ENCODE measurements at places on chromosomes 11 and 22. TPM values are rescaled to one million over a fixed set of nuclear protein-coding genes. Genes with fewer than 3 reads are reported as not detected.
A peak's percentile ranks its signal among the peaks of the same experiment; 100 is the strongest.

The CD6 gene
- 0.03 TPM for polyA plus RNA-seq

The CABP7 gene
- 1.0 TPM for polyA plus RNA-seq

The ISX gene
- not detected for polyA plus RNA-seq

The MS4A2 gene
- polyA plus RNA-seq: not detected

The DCHS1 gene
- polyA plus RNA-seq: 8.2 TPM

The KCNJ1 gene
- polyA plus RNA-seq: 0.19 TPM

The MAP4K2 gene
- polyA plus RNA-seq: 20.1 TPM

The HPS5 gene
- 3.9 TPM for polyA plus RNA-seq

The MOGAT2 gene
- polyA plus RNA-seq: not detected

The SLC35F2 gene
- polyA plus RNA-seq: 15.1 TPM

The LRRC74B gene
- polyA plus RNA-seq: 0.03 TPM

The PIH1D2 gene
- 0.53 TPM for polyA plus RNA-seq

The TBC1D22A gene
- 14.0 TPM for polyA plus RNA-seq

The FGF4 gene
- polyA plus RNA-seq: 0.57 TPM

The RPS25 gene
- 1,643 TPM for polyA plus RNA-seq

The MTMR2 gene
- polyA plus RNA-seq: 16.7 TPM

The RAB3IL1 gene
- 10.8 TPM for polyA plus RNA-seq

The IFITM10 gene
- polyA plus RNA-seq: 0.14 TPM

The LRRC56 gene
- polyA plus RNA-seq: 1.6 TPM

The LRP4 gene
- polyA plus RNA-seq: 11.0 TPM

DNA sequence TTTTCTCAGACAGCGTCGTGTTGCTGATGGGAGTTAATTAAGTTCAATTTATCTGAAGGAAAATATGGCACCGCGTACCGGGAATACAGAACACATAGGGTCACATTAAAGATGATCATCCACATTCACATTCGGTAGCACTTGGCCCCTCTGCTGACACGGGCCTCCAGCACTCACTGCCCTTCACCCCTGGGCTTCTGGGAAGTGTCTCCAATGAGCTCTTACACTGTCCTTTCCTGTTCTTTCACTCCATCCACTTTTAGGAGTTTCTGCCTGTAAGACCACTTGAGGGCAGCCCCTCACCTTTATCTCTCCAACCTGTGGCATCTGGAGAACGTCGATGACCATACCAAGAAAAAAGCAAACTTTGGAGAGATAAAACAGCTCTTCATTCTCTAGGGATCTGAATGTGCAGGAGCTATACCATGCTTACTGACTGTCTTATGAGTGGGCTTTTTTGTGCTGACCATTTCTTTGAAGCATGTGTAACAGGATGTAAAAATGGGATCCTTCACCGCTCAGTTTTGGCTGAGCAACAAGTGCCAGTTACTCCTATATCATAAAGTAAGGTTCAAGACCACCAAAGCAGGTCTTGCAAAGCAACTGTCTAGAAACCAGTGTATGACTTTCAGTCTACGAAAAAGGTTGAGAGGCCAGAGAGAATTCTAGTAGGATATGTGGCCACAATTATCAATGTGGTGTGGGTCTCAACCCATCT is 1.1 kb upstream of the SERGEF start:
- DNase-seq: no peak

DNA sequence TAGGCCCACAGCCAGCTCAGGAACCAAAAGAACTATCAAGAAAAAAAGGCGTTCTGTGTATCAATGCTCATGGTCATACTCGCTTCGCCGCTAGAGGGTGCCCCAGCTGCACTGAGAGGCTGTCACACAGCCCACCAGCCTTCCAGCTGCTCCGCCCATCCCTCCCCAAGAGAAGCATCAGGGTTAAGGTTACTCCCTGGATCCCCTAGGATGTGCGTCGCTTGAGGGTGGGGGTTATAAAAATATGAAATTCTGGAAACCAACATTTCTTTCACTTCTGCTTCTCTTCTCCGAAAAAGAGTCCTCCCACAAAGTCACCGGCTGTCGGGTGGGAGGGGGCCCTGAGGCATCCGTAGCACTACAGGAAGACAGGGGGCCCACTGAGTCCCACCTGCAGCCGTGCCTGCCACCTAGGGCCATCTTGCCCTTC is 1.7 kb downstream of the CBX6 start:
- DNase-seq: peak; percentile 93

- no peak for DNase-seq
Measured at GRCh38 chr22:45031629-45032403, 22.0 kb upstream of the PHF21B start.

DNA sequence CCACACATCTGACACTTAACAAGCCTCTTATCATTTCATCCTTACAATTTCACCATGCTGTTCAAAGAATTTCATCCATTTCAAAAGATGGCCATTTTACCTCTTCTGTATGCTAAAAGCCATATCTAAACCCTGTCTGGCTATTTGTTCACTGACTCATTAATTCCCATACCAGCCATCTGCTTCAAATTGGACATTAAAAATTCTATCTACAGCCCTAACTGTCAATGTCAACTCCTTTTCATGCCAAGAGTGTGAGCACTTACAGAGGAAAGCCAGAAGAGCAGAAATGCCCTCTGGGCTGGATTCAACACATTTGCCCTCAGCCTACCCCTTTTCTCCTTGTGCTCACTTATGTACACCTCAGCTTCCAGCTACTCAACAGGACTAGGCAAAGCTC is 59.2 kb downstream of the SYTL2 start:
- DNase-seq: no peak

- DNase-seq: no peak
Measured at GRCh38 chr22:25025491-25026400, 73.2 kb downstream of the KIAA1671 start.

DNA sequence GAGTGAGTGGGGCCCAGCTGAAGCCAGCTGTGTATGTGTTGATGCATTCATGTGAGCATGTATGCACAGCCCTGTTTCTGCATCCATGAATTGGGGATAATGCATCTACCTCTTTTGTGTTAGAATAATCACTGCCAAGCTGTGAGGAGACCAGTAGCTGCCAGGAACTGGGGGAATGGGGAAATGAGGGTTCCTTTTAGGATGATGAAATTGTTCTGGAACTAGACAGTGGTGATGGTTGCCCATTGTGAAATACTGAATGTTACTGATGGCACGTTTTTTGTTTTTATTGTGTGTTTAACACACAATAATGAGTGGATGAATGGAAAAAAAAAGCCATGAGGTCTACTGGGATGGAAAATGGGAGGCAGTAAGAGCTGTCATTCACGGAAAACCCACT is 45.3 kb upstream of the WNT11 start:
- DNase-seq: no peak

GRCh38 chr11:118933486-118933885 is 7.8 kb upstream of the BCL9L start:
- DNase-seq: no peak

DNA sequence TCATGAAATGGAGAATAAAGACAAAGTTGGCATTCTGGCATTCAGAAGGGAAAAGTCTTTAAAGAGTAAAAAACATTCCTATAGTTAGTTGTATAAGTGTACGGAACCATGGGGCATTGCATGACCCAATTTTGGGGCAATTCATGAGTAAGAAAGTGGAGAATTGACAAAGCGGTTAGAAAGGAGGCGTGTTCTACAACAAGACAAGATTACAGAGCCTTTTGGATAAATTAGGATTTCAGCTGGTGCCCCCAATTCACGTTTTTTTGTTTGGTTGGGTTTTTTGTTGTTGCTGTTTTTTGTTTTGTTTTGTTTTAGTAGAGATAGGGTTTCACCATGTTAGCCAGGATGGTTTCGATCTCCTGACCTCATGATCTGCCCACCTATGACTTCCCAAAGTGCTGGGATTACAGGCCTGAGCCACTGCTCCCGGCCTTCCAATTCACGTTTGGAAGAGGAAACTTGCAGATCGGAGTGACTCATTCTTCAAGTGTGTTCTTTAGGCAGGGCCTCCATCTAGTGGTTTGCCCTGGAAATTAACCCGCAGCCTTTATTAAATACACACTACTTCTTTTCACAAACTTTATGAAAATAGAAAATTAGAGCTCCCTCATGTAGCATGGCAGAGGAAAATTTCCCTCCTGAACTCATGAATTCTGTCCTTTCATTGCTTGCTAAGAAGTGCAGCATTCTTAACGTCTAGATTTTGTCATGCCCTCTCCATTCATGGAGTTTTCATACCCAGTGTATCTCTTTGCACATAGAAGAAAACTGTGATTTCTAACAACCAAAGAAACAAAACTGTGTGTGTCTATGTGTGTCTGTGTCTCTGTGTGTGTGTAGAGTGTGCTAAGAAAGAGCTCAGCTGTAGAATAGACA is 118.1 kb downstream of the BBOX1 start:
- no peak for DNase-seq

GRCh38 chr11:47468598-47469214 is 19.8 kb upstream of the RAPSN start:
- DNase-seq: no peak

DNA sequence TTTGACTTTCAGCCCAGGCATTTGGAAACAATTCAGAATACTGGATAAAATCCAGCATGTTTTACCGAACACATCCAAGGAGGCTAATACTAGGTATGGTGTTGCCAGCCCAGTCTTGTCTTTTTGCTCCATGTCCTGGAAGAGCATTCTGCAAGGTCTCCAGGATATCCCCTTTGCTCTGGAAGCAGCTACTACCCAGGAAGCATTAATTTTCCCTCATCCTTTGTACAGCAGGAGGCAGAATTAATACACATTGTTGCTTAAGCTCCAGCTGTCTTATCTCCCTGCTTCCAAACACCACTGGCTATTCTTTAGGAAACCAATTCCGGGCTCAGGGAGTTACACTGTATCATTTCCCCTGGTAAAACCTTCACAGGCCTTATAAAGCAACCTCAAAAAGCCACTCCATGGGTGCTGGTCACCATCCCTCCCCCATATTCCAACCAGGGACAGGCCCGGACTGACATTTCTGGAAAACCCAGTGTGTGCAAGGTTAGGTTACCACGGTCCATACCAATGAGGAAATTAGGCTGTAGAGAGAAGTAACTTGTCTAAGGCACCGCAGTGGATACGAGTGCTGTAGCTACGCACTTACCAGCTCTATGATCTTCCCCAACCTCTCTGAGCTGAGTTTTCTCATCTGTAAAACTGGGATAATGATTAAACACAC is 1.5 kb upstream of the UBASH3B start:
- no peak for DNase-seq

- no peak for DNase-seq
Measured at GRCh38 chr11:9211322-9211721, 53.8 kb downstream of the DENND5A start.

DNA sequence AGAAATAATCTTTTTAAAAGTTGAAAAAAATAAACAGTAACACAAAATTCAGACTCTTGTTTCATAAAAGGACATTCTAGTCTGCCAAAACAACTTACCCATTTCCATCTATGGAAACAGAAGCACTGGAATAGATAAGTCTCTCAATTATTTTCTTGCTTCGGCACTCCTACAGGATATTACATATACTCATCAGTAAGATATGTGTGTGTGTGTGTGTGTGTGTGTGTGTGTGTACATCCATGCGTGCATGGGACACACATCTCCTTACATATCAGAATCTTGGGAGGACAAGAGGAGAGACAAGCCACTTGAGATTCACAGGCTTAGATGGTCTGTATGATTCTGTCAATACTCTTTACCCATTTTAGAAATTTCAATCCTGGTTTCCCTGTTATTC is 144.6 kb downstream of the ATG16L2 start:
- DNase-seq: no peak

- no peak for DNase-seq
Measured at GRCh38 chr11:134385774-134386565, 26.1 kb downstream of the B3GAT1 start.

- no peak for DNase-seq
Measured at GRCh38 chr22:46465793-46466192, 71.6 kb downstream of the CELSR1 start.

- DNase-seq: no peak
Measured at GRCh38 chr11:20474176-20474881, 86.8 kb downstream of the PRMT3 start.

- peak; percentile 79 for DNase-seq
Measured at GRCh38 chr22:32204856-32205722, at the start of gene RFPL2. Gene RFPL2, minus strand, starts transcription at chr22:32205073. Its CDS starts 2,622 bp downstream, at chr22:32202451.

DNA sequence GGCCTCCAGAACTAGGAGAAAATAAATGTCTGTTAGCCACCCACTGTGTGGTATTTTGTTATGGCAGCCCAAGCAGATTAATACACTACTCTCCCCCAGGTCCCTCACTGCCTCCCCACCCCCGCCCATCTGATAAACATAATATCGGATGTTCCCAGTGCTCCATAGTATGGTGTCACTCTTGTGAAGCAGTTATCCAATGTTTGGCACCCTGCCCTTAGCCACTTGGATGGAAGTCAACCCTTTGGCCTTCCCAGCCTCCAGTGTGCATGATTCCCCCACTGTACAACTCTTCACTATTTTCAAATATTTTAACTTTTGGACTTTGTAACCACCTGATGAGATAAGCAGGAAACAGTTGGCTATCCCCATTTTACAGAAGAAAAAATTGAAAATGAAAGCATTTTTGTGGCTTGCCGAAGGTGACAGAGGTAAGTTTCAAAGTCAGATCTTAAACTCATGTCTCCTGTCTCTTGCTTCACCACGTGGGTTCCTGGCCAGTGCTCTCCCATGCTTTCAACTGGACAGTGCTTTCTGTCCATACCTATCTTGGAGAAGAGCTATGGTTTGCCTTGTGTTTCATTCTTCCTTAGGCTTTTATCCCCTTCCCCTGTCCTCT is 53.2 kb downstream of the ALX4 start:
- DNase-seq: no peak

DNA sequence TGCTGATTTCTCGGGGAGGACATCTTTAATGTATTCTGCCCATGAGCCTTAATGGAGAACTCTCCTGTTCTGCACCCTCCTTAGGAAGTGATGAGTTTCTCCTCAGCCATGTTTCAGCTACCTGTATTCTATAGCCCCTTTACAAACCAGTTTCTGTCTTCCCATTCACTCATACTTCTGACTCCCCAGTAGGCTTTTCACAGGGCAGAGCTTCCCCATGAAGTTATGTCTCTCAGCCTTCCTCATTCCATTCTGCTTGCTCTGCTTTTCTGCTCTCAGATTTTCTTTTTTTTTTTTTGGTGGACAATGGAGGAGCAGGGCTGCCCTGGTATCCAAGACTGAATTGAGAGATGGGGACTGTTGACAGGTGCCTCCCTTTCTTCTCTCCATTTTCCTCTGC is 4.3 kb upstream of the OR52R1 start:
- no peak for DNase-seq

DNA sequence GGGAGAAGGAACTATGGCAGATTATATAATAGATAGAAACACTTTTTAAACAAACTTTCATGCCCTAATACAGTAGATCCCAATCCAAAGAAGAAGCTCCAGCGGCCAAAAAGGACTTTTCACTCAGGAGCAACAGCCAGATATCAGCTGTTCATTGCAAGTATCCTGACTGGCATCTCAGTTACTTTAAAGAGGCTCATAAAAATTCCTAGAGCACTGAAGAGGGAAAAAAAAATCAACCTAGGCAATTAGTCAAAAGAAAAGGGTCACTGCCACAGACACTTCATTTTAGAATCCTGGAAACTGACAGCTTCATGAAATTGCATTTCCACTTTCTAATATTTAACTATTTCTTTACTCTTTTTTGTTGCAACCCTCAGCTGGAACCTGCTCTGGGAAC is 170.6 kb upstream of the SOX6 start:
- DNase-seq: no peak

DNA sequence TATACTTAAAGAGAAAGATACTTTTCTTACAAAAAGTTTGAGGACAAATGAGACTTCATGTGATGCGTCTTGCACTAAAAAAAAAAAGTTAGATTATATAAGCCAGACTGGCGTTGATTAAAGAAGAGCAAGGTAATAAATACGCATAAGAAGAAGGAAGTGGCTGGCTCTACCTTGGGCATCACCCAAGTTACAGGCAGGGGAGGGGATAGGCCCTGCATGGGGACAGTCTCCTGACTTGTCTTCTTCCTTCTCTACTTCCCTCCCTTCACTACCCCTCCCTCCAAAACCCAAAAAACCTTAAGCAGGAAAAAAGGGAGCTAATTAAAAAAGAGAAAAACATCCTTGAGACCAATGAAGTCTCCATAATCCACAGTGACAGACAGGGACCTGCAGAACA is 22.3 kb upstream of the TMA7B start:
- no peak for DNase-seq

Data from H1 (cell line).